ENCODE measurements at places on chromosomes 5 and 9.

- no peak for DNase-seq
These were observed 902 bp downstream of the BDP1 start for GRCh38 chr5:71456362-71456743.

- DNase-seq, result no peak
These were observed 21.3 kb downstream of the PCDHGC5 start for GRCh38 chr5:141510160-141510559.

GRCh38 chr5:93960042-93960441, 218.6 kb upstream of the POU5F2 start:
- no peak for DNase-seq

GRCh38 chr9:128286440-128286839, 10.4 kb downstream of the SWI5 start:
- no peak for DNase-seq

GRCh38 chr9:121837113-121837961, 185.9 kb downstream of the DAB2IP start:
- no peak for DNase-seq
